ENCODE measurements at places on chromosomes 3 and 15.
A peak's percentile ranks its signal among the peaks of the same experiment; 100 is the strongest.

- H3K27me3 ChIP-seq = no peaks in the 10 kb centered on the region
- H3K4me1 ChIP-seq = peaks cover 3% of the 10 kb centered on the region
- no peak overlapping the region for H3K4me3 ChIP-seq
- H3K27ac ChIP-seq = no peak overlapping the region
- no peak for DNase-seq
These were observed 155.0 kb downstream of the NLGN1 start for GRCh38 chr3:173552526-173552925.

GRCh38 chr3:5186089-5186857 is 1.2 kb upstream of the EDEM1 start:
- H3K4me3 ChIP-seq = peak overlapping the region; percentile 5
- peaks cover 18% of the 10 kb centered on the region for H3K4me1 ChIP-seq
- no peak for DNase-seq
- no peaks in the 10 kb centered on the region for H3K27me3 ChIP-seq

- peaks cover 4% of the 10 kb centered on the region for H3K36me3 ChIP-seq
- no peak for DNase-seq
- peaks cover 2% of the 10 kb centered on the region for H3K4me1 ChIP-seq
- H3K27ac ChIP-seq = no peak overlapping the region
- H3K27me3 ChIP-seq = peaks cover 3% of the 10 kb centered on the region
These were observed 47.2 kb downstream of the GPD1L start for GRCh38 chr3:32153414-32154204.

- DNase-seq = no peak
- no peak overlapping the region for H3K27ac ChIP-seq
- H3K36me3 ChIP-seq = no peaks in the 10 kb centered on the region
- no peaks in the 10 kb centered on the region for H3K27me3 ChIP-seq
These were observed 21.2 kb downstream of the IGSF10 start for GRCh38 chr3:151439652-151440125.

DNA sequence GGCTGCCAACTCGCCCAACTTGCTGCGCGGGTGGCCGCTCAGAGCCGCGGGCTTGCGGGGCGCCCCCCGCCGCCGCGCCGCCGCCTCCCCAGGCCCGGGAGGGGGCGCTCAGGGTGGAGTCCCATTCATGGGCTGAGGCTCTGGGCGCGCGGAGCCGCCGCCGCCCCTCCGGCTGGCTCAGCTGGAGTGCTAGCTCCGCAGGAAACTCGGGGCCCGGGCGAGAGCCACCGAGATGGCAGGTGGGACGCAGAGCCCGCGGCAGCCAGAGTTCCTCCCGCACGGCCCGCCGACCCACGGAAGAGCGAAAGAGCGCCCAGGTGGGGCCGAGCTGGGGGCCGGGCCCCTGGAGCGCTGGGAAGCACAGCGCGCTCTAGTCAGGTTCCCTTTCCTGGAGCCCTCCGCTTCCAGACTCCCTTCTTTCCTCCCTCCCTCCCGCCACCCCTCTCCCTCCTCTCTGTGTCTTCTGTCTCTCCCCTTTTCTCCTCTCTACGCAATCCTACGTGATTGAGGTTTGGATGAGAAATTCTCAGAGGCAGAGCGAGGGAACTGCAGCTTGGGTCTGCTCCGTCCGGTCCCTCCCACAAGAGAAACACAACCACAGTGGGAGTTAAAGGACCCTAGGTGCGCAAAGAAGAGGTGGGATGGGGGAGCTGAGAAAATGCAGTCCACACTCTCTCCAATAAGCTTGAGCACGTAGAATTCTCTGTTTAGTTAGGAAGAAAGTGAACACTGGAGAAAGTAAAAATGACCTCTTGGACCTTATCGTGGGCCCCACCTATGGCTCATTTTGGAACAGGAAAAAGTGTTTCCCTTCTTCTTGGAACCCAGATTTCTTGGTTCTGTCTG is 317.3 kb downstream of the FGF12 start:
- H3K27ac ChIP-seq = no peak overlapping the region
- H3K36me3 ChIP-seq = no peaks in the 10 kb centered on the region
- no peak for DNase-seq
- H3K4me1 ChIP-seq = peaks cover 6% of the 10 kb centered on the region
- peaks cover 68% of the 10 kb centered on the region for H3K27me3 ChIP-seq

GRCh38 chr3:163672954-163673353 is 1405.3 kb downstream of the SI start:
- no peak for DNase-seq
- no peaks in the 10 kb centered on the region for H3K36me3 ChIP-seq
- H3K27ac ChIP-seq = no peak overlapping the region
- no peaks in the 10 kb centered on the region for H3K27me3 ChIP-seq
- no peak overlapping the region for H3K4me3 ChIP-seq

DNA sequence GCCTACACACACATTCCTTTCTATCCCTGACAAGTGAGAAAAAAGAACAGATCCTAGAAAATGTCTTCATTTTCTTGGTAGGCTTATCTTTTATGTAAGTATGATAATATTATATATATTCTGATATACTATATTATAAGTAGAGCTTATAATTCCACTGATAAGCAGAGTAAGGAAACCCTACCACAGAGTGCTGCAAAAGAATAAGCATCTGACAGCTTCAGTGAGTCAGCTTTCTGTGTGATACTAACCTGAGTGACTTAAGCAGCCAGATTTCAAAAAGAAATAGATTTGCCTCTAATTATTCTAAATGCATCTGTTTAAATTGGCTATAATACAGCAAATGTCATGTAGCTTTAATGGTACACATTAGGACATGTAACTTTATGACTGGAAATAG is 656.0 kb downstream of the MCTP2 start:
- H3K4me3 ChIP-seq = no peak overlapping the region
- no peaks in the 10 kb centered on the region for H3K4me1 ChIP-seq
- H3K27ac ChIP-seq = no peak overlapping the region

DNA sequence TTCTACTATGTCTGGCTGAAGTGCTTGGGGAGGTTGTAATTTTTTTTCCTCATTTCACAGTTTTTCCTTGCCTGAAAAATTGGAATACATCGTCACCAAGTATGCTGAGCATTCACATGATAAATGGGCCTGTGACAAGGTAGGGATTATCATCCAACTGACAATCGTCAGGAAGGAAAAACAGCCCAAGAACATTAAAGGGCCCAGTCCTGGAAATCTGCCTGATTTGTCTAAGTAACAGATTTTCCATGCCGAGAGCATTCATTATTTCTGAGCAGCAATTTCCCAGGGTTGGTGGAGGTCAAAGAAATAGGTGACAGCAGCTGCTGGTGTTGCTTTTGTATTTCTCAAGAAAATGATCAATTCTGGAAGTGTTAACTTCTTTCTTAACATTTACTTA is 226.0 kb upstream of the CHRM5 start:
- H3K27me3 ChIP-seq = peaks cover 20% of the 10 kb centered on the region
- H3K4me3 ChIP-seq = no peak overlapping the region
- no peak overlapping the region for H3K27ac ChIP-seq
- H3K36me3 ChIP-seq = no peaks in the 10 kb centered on the region

GRCh38 chr3:183478501-183478900 is 50.1 kb upstream of the MCF2L2 start:
- no peaks in the 10 kb centered on the region for H3K36me3 ChIP-seq
- H3K4me3 ChIP-seq = no peak overlapping the region
- H3K27ac ChIP-seq = no peak overlapping the region
- no peaks in the 10 kb centered on the region for H3K27me3 ChIP-seq

DNA sequence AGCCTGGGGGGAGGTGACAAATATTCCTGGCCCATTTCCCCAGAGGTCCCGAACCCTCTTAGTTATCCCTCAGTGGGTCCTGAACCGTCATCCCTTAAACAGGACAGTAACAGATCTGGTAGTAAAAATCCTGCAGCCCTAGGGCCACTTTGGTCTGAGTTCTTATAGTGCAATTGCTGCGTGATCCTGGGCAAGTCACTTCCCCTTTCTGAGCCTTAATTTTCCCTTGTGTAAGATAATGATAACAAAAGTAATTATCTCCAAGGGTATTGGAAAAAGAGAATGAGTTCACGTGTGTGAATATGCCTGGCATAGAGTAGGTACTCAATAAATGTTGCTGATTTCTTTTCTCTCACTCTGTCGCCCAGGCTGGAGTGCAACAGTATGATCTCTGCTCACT is 2.9 kb upstream of the JAGN1 start:
- peaks cover 3% of the 10 kb centered on the region for H3K4me1 ChIP-seq
- H3K27ac ChIP-seq = no peak overlapping the region
- H3K27me3 ChIP-seq = no peaks in the 10 kb centered on the region
- no peak for DNase-seq

DNA sequence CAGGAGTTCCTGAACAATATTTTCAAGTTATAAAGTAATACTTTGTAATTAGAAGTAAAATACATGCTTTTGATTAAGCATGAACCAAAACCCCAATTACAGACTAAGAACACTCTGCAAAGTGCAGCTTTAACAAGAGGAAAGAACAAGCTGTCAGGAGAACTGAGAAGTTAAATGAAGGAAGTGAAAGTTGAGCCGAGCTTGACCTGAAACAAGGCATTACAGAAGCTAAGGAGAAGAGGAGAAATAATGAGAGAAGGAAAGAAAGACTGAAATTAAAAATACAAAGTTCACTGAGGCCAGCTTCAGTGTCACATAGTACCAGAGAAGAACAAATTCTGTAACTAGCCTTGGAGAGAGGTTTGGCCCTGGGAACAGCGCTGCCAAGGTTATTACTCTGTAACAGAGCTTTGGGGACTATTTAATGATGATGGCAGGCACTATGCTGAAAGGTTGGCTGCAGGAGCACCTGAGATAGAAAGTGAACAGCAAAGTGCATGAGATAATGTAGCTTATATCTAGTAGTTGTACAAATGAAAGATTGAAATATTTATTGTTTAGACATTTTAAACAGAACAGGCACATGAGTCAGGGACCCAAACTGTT is 241.9 kb upstream of the PEX5L start:
- H3K36me3 ChIP-seq = no peaks in the 10 kb centered on the region
- peaks cover 13% of the 10 kb centered on the region for H3K27me3 ChIP-seq
- H3K27ac ChIP-seq = no peak overlapping the region
- DNase-seq = no peak
- H3K4me1 ChIP-seq = peaks cover 2% of the 10 kb centered on the region
- H3K4me3 ChIP-seq = no peak overlapping the region

DNA sequence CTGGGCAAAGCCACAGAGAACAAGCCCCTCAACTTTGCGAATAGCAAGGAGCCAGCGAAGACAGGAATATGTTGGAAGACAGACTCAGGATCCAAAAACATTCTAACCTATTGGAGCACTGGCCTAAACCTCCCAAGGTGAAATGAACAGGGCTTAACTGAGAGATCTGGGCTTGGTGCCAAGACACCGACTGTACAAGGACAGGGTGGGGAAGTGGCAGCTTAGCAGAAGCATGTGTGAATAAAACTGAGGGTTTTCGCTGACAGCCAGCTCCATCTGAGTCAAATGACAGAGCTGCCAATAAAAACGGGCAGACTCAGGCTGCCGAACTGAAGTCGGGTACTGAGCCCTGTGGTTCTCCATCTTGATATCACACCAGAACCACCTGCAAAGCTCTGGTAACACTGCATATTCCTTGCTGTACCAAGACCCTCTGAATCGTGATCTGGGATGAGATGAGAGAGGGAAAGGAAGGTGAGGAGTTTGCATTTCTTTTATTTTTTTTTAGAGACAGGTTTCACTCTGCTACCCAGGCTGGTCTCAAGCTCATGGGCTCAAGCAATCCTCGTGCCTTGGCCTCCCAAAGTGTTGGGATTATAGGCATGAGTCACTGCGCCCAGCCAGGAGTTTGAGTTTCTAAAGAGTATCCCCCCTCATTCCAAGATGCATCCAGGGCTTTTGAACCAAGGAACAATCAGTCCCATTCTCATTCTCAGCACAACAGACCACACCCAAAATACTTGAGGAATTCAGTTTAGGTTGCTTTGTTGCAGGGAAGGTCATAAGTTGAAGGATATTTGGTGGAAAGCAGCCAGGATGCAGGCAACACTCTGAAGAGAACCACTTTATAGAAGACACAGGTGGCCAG is 6.0 kb upstream of the PLCB2 start:
- peaks cover 72% of the 10 kb centered on the region for H3K27me3 ChIP-seq
- no peak for DNase-seq
- no peak overlapping the region for H3K27ac ChIP-seq
- H3K36me3 ChIP-seq = no peaks in the 10 kb centered on the region

DNA sequence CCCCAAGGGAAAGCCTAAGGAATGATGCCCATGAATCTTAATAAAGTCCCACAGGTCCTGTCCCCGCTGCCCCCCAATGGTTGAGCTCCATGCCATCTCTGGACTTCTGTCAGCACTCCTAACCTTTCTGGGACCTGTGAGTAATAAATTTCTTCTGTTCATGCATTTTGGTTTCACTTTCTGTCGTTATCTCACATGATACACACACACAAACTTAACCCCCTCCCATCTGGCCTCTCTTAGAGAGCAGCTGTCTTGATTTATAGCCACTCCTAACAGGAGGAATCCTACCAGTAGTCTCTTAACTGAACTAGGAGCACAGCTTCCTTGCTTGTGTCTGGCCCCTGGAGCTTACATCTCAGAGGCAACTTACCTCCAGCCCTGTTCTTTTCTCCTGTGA is 82.7 kb upstream of the SELENOK start:
- no peak overlapping the region for H3K27ac ChIP-seq
- DNase-seq = no peak
- no peaks in the 10 kb centered on the region for H3K36me3 ChIP-seq
- H3K27me3 ChIP-seq = peaks cover 8% of the 10 kb centered on the region
- no peak overlapping the region for H3K4me3 ChIP-seq

DNA sequence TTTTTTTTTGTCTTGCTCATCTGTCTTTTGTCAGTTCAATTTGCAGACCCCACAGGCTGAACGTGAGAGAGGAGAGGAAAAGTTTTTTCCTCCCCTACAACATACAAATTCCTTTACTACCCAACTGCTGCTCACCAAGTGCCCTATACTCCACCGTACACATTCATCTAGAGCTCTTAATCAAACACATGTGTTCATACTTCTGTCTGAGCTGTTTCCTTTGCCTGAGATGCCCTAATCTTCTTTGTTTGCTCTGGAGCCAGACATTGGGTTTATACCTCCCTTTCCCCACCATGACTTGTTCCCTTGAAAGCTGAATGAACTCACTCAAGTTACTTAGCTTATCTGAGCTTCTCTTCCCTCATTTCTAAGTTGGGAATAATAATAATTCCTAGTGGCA is 122.7 kb upstream of the RASGRP1 start:
- no peak overlapping the region for H3K4me3 ChIP-seq
- no peaks in the 10 kb centered on the region for H3K36me3 ChIP-seq
- DNase-seq = no peak
- H3K27ac ChIP-seq = no peak overlapping the region

- DNase-seq = no peak
- H3K4me3 ChIP-seq = no peak overlapping the region
- H3K27me3 ChIP-seq = no peaks in the 10 kb centered on the region
- no peaks in the 10 kb centered on the region for H3K36me3 ChIP-seq
- H3K4me1 ChIP-seq = peaks cover 54% of the 10 kb centered on the region
These were observed 490.4 kb upstream of the CFAP20DC start for GRCh38 chr3:59540241-59540640.

GRCh38 chr3:190581041-190581541 is 67.2 kb downstream of the IL1RAP start:
- no peaks in the 10 kb centered on the region for H3K27me3 ChIP-seq
- H3K4me1 ChIP-seq = peaks cover 11% of the 10 kb centered on the region
- no peak for DNase-seq
- H3K36me3 ChIP-seq = peaks cover 7% of the 10 kb centered on the region

- no peaks in the 10 kb centered on the region for H3K27me3 ChIP-seq
- H3K27ac ChIP-seq = no peak overlapping the region
- no peaks in the 10 kb centered on the region for H3K4me1 ChIP-seq
- H3K4me3 ChIP-seq = no peak overlapping the region
- no peaks in the 10 kb centered on the region for H3K36me3 ChIP-seq
These were observed 3.3 kb upstream of the CCDC54 start for GRCh38 chr3:107373896-107374295.

- no peaks in the 10 kb centered on the region for H3K27me3 ChIP-seq
- no peaks in the 10 kb centered on the region for H3K36me3 ChIP-seq
- H3K4me1 ChIP-seq = peaks cover 3% of the 10 kb centered on the region
- no peak overlapping the region for H3K4me3 ChIP-seq
- H3K27ac ChIP-seq = no peak overlapping the region
- DNase-seq = no peak
These were observed 28.6 kb upstream of the LMCD1 start for GRCh38 chr3:8473029-8473428.
